Fibroblast of skin of left quadriceps (primary cell): ENCODE measurements at places on chromosomes 3 and 15.

GRCh38 chr15:57769266-57769665 is 62.8 kb downstream of the POLR2M start:
- DNase-seq, result peak; percentile 67

GRCh38 chr3:42489937-42490227 is 12.6 kb upstream of the VIPR1 start:
- DNase-seq, result no peak

DNA sequence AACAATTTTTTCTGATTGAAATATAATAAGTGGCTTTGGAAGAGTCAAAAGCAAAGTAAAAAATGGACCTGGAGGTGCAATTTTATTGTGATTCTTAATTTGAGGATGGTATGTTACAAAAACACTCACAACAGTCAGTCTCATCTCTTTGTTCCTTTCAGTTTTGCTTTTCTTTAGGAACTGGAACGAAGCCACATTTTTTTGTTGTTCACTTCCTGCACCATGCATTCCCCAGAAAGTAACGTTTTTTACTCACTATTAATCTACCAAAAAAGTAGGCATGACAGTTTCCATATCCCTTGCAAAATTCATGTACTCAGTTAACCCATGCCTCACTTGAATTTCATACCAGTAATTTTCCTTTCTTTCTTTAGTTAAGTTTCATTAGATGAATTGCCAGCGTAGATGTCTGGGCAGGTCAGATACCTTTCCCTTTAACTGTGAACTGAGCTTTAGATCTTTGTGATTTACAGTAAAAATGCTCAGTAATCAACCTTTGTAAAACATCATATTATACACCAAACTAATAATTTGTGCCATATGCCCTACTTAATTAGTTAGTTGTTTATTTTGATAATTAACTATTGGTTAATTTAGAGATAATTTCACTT is 384.3 kb downstream of the ROBO1 start:
- DNase-seq, result peak; percentile 11

DNA sequence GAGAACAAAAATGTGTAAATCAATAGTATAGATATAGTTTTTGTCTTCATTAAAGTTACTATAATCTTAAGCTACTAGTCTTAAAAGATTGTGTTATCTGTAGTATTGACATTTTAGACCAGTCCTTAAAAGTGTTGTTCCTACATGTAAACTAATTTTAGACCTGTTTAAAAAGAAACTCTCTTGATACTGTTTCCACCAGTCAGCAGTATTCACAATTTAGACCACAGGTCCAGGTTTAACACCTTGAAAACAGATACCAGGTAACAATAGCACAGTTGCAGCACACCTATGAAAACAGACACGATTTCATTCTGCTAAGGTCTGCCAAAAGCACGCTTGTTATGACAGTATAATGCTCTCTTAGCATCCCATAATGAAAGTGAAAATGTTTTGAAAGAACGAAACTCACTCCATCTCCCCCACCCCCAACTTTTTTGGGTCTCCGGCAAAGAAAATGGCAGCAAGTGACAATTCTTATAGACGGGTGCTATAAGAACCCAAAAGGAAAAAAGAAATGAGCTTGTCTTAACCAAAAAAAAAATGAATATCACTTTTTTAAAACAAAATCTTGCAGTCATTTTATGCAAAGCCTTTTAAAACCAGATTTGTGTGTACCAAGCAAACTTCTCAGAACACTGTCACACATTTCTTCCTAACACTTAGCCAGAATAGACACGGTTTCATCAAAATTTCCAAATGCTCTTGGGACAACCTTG is 1.6 kb downstream of the EIF4E3 start:
- DNase-seq, result no peak

GRCh38 chr15:80034629-80035028 is 24.8 kb upstream of the ZFAND6 start:
- DNase-seq, result no peak

DNA sequence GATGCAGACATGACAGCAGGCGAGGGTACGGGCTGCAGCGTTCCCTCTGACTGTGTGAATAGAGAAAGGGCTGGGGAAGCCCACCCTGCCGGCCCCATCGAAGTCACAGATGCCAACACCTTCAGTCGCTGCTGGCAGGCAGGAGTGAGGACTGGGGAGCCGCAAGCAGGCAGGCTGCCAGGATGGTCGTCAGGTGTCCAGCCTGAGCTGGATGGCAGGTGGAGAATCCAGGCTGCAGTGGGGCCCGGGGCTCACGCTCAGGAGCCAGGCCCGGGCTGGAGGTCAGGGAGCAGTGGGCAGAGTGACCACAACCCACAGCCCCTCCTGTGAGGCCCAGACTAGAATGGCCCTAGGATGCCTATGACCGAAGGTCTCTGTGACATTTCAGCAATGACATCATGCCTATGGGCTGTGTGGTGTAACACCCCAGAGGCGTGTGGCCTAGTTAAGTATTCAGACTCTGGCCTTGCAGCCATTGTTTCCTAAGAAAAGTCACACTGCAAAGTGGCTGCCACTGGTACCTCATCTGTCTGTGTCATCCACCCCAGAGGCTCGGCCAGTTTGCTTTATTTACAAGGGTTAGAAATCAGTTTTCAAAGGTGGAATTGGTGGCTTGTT is 15.7 kb downstream of the PRR23E start:
- no peak for DNase-seq

- no peak for DNase-seq
Measured at GRCh38 chr3:25344670-25345069, 83.4 kb upstream of the RARB start.

DNA sequence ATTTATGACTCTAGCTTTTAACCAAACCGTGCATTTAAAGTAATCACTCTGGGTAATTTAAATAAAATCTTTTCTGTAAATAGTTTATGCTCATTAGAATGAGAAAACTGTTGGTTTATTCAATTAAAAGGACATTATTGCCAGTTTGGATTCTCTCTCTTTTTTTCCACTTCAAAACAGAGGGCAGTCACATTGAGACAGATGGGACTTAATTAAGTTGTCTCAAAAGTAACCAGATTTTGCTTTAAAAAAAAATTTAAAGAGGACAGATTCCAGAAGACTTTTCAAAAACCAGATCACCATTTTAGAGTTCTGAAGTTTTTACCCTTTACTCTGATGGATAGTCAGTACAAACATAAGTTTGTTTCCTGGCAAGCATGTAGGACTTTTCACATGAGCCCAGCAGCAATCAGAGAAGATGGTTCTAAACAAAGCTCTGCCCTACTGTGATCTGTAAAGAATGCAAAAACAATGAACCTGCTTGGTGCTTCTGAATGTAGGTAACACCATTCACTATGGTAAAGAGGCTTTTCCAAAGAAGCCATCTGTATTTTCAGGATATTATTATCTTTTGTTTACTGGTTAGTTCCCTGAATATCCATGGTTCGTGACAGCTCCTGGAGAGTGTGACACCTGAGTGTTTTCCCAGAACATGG is 136.2 kb downstream of the LRTM1 start:
- DNase-seq, result no peak

DNA sequence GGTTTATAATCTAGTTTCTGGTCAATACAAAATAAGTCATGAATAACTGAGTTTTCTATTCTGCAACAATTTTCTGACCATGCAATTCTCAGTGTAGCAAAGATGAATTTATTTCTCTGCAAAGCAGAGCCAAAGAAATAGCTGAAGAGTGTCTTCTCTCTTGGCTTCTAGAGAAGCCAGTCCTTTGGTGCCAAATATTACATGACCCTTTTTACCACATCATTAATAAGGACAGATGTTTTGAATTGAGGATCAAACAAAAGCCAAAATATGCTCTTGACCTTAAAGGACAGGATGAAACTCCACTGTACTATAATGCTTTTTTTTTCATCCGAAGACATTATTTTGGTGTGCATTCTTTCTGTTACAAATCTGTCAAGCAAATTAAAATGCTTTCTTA is 40.2 kb upstream of the OSTN start:
- DNase-seq, result no peak

DNA sequence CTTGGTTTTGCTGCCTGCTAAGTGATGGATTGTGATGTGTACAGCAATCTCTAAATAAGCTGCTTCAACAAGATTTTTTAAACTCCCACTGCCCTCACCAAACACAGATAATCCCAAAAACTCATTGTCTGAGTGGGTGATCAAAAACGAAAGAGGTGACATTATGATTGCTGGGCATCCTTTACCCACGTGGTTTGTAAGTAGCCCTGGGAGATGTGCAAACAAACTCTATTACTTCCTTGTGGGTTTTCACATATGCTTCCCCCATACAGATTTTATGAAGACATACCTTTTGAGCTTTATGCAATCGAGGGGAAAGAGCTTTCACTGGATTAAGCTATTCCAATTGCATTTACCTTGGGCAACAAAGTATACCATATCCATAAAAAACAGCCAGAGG is 1000.4 kb downstream of the FHIT start:
- DNase-seq, result no peak

DNA sequence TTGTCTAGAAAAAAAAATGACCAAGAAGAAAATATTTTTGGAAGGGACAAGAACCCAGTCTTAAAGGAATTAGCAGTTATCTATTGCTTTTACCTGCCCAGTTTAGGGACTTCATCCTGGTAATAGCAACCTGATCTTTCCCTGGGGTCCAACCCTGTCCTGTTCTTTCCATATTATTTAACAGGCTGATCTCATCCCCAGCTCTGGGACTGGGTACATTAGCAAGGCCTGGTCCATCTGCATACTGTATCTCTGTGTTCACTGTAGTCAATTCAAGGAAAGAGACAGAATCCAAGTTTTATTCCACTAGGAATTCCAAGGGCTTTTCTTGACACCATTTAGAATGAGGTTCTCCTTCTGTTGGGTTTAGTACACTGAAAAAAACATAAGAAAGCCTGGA is 191.7 kb upstream of the GADL1 start:
- DNase-seq, result no peak

- no peak for DNase-seq
Measured at GRCh38 chr3:76638006-76638405, 401.9 kb upstream of the ROBO2 start.

DNA sequence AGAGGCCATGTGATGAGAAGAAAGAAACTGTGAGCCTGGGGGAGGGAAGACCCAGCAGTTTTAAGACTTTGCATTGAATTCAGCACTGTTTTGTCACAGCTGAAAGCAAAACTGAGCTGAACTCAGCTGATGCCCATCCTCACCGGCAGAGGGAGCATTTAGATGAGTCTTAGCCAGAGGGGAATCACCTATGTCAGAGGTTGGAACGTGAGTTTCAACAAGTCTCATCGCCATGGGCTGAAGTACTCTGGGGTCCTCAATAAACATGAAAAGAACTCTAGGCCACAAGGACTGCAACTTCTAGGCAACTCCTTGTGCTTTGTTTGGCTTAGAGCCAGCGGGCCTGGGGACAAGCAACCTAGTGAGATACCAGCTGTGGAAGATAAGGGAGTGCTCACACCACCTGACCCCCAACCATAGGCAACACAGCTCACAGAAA is 324.5 kb downstream of the TBL1XR1 start:
- peak; percentile 15 for DNase-seq

DNA sequence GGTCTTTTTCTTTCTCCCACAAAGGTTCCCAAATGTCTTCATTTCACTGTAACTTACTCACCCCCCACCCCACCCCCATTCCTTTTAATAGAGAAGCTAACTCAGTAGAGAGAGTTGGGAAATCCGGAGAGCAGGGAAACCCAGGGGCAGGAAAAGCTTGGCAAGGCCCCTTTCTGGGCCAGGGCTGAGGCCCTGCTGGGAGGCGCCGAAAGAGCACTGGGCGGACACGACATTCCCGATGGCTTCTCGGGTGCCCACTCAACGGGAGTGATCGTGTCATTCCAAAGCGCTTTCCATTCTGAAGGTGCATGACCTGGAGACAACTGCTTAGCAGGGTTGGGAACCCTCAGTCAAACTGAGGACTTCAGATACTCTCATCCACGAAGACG is 1.6 kb upstream of the DALRD3 start:
- no peak for DNase-seq

GRCh38 chr15:88661041-88661700 is 22.4 kb downstream of the ISG20 start:
- peak; percentile 26 for DNase-seq

DNA sequence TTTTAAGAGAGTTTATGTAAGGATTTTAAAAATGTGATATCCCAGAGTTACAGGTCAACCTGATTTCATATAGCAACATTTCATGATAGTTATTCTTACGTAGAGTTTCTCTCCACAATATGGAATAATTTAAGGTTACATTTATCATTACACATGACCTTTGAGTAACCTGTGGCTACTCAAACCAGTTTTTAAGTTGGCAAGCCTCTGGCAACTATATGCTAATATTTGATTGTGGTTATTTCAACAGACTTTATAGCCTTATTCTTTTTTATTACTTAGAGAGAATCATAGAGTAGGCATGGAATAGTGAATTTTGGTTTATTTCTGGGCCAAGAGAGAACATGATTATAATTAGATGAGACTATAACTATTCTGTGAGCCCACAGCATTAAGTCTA is 504.9 kb downstream of the NLGN1 start:
- no peak for DNase-seq
